ENCODE measurements at places on chromosomes 6 and 20.
A peak's percentile ranks its signal among the peaks of the same experiment; 100 is the strongest.

GRCh38 chr6:70270287-70271005 lies 32.4 kb downstream of the COL9A1 start:
- no peak overlapping the region for H3K27ac ChIP-seq
- DNase-seq = no peak
- H3K4me1 ChIP-seq = no peaks in the 10 kb centered on the region
- no peak overlapping the region for H3K4me3 ChIP-seq

GRCh38 chr20:50528804-50529351 lies 18.7 kb downstream of the PTPN1 start:
- no peak for DNase-seq
- H3K36me3 ChIP-seq = peaks cover 20% of the 10 kb centered on the region
- H3K4me3 ChIP-seq = peak overlapping the region; percentile 47
- H3K27ac ChIP-seq = no peak overlapping the region
- peaks cover 28% of the 10 kb centered on the region for H3K4me1 ChIP-seq

- no peak for DNase-seq
- no peak overlapping the region for H3K4me3 ChIP-seq
- H3K27ac ChIP-seq = no peak overlapping the region
- peaks cover 4% of the 10 kb centered on the region for H3K4me1 ChIP-seq
These were observed 81.7 kb upstream of the FOXP4 start for GRCh38 chr6:41464481-41464880.

DNA sequence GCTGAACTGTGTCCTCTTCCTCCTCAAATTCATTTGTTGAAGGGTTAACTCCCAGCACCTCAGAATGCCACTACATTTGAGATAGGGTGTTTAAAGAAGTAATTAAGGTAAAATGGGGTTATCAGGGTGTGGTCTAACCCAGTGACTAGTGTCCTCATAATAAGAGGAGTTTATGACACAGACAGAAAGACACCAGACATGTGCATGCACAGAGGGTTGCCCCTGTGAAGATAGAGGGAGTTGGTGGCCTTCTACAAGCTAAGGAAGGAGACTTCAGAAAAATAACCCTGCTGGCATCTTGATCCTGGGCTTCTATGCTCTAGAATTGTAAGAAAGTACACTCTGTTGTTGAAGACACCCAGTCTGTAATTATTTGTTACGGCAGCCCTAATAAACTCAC lies 24.9 kb upstream of the EDN1 start:
- DNase-seq = no peak
- no peaks in the 10 kb centered on the region for H3K4me1 ChIP-seq
- no peak overlapping the region for H3K27ac ChIP-seq
- no peaks in the 10 kb centered on the region for H3K27me3 ChIP-seq
- H3K4me3 ChIP-seq = no peak overlapping the region

DNA sequence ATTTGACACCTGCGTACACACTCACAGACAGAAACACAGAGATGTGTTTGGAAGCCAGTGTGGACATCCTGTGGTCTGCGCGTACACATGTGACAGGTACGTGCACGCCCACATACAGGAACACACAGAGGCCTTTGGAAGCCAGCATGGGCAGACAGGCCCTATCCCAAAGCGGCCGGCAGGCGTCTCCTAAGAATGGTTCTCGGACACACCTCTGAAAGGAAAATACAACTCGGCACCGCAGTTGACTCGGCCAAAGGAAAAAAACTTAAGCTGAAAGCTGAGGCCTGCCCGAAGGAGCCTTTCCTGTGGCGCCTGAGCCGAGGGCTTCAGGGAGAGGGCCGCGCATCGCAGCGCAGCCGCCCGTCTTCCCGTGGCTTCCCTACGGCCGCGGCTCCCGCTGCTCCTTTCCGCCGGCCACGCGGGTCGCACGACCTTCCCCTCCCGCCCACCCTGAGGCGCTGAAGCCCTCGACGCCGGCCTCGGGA lies 1.4 kb upstream of the CEP43 start:
- DNase-seq = peak; percentile 18
- peaks cover 29% of the 10 kb centered on the region for H3K4me1 ChIP-seq
- no peaks in the 10 kb centered on the region for H3K36me3 ChIP-seq

GRCh38 chr6:82494367-82494766 lies 130.8 kb downstream of the TPBG start:
- no peaks in the 10 kb centered on the region for H3K4me1 ChIP-seq
- H3K36me3 ChIP-seq = peaks cover 4% of the 10 kb centered on the region
- no peak for DNase-seq
- H3K27me3 ChIP-seq = peaks cover 8% of the 10 kb centered on the region
- no peak overlapping the region for H3K4me3 ChIP-seq

DNA sequence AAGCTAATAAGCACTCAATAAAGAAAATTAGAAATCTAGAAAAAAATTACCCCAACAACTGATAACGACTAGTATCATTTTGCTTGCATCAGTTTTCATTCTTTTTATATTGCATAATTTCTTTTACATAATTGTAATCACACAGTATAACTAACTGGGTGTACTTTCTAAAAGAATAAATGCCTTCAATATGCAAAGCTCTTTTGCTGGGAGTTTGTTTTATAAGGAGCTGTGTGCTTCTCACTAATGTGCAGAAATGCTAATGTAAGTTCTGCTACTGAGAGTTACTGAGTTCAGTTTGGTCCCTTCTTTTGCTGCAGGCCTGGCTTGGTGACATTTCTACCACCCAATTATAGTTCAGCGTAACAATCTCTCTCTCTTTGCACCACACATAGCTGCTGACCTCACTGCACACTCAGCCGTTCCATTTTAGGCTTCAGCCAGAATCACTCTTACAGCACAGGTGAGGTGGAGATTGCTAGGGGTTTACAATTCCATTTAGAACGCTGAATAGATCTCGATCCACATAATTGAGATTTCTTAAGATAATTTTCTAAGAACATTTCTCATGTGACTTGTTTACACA lies 20.9 kb upstream of the KLHL31 start:
- H3K4me3 ChIP-seq = no peak overlapping the region
- H3K27ac ChIP-seq = no peak overlapping the region
- H3K36me3 ChIP-seq = no peaks in the 10 kb centered on the region

GRCh38 chr6:163728442-163729126 lies 314.1 kb downstream of the QKI start:
- peaks cover 2% of the 10 kb centered on the region for H3K4me1 ChIP-seq
- no peak for DNase-seq
- H3K36me3 ChIP-seq = no peaks in the 10 kb centered on the region

Measured in effector memory CD8-positive, alpha-beta T cell (primary cell).